ENCODE measurements at places on chromosomes 12 and 14.

- no peak for DNase-seq
Observed at GRCh38 chr12:98678236-98678945, 33.3 kb downstream of the APAF1 start.

DNA sequence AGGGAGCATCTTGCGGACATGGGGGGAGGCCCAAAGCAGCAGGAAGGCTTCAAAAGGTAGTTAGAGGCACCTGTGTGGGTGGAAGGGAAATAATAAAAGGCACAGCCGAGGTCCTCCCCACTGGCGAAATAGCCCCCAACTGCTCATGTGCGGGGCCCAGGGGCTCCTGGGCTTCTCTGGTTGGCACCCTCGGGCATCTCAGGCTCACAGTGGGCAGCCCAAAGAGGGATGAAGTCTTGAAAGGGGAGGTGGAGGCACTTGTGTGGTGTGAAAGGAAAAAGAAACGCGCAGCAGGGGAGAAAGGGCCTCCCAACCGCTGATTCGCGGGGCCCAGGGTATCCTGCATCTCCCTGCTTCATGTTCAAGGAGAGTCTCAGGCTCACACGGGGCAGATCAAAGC, 579.4 kb downstream of the ALG10 start:
- DNase-seq: no peak

- no peak for DNase-seq
Observed at GRCh38 chr12:61251076-61251475, 1009.1 kb upstream of the USP15 start.

- no peak for DNase-seq
Observed at GRCh38 chr14:74720526-74720925, 7.6 kb downstream of the FCF1 start.

GRCh38 chr12:19517583-19517982, 78.3 kb downstream of the AEBP2 start:
- no peak for DNase-seq

GRCh38 chr12:14638066-14638465, 58.3 kb downstream of the GUCY2C start:
- no peak for DNase-seq

DNA sequence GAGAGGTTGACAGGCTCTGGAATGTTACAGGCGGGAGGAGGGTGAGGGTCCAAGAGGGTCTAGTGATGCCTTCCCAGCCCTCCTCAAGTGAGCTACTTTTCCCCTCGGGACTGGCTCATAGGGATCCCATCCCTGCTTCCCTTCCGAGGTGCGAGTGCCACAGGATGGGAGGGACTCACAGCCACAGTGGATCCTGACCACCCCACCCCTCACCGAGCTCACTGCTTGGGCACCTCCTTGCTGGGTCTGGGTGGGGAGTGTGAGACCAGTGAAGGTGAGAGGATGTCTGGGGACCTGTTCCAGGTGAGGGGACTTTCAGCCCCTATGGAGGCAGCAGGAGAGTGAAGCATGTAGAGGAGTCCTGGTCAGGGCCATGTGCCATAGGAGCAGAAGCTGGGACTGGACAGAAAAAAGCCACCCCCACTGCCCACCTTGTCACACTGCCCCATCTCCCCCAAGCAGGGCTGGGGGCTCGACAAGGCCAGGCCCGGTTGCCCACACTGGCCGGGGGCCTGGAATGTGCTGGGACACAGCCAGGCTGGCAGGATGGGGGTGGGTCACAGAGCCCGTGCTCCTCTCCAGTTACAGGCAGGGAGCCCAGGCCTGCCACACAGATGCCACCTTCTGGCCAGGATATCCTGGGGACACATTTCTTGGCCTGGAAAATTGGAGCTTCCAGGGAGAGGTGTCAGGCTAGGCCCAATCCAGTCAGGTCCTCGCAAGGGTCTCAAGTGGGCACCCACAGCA, 1.7 kb upstream of the TNS2 start:
- no peak for DNase-seq

GRCh38 chr14:75221797-75222196, 45.4 kb upstream of the TMED10 start:
- DNase-seq: no peak

GRCh38 chr12:41013881-41014642, 174.1 kb upstream of the PDZRN4 start:
- no peak for DNase-seq

- DNase-seq: no peak
Observed at GRCh38 chr12:103397536-103397935, 98.2 kb downstream of the C12orf42 start.

DNA sequence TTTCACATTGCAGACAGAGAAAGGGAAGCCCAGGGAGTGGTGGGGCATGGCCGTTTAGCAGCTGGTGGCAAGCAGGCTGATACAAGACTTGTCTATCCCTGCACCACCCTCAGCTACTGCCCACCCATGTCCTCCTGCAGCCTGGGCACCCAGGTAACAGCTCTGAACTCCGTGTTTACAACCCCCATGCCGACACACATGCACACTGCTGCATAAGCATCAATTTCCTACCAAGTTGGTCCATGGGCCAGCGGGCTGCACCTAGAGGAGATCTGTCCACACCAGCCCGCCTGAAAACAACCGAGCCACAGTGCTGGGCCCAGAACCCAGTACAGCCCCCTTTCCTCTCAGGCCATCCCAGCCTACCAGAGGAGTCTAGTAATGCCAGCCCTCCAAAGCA, 75.9 kb upstream of the C14orf180 start:
- no peak for DNase-seq

DNA sequence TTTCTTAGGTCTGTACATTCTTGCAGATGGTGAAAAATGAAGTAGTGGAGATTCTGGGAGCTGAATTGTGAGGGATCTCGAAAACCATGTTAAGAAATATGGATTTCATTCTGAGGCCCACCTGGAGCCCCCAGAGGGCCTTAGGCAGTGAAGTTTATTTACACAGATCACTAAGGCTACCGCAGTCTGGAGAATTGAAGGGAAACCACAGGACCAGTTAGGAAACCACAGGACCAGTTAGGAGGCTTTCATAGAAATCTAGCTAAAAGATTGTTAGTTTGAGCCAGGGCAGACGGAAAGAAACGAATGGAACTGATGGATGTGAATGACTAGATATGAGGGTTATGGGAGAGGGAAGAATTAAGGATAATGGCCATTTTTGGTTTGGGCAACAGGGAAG, 7.2 kb downstream of the CBLN3 start:
- no peak for DNase-seq

GRCh38 chr14:56117765-56118610, at the start of gene PELI2:
TSS of gene PELI2 (plus strand) at chr14:56118411. CDS start at chr14:56118661, 250 bp downstream.
- peak; percentile 78 for DNase-seq

DNA sequence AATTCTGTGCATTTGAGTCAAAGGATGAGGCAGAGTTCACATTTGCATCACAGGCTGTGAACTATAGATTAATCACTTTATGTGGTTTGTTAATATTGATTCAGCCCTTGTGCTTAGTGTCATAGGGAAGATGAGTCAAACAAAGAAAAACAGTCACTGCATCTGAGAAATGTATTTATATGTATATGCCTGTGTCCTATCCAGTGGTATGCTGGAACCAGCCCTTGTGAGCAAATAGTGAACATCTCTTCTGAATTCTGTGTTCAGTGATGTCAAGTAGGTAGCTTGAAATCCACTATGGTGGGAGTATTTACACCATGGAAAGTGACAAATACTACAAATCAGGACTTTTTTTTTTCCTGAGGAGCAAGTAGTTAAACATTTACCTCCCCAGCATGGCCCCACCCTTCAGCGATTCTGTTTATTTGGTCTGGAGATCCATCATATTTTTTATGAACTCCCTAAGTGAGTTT, 128.5 kb downstream of the HMGA2 start:
- no peak for DNase-seq

DNA sequence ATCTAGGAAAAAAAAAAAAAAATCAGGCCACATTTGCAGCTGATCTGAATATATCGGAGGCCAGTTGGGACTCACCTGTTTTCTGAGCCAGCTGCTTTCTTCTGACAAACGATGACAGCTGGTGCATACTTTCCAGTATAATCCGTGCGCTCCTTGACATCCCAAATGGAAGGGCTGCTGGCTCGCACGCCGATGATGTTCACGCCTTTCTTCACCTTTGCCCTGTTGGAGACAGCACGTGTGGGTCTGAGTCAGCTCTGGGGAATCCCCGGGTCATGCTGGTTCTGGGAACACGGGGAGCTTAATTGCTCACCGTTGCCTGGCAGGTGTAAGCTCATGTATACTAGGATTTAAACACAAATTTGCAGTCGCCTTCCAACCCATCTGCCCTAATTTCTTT, 372.8 kb downstream of the TMEM132D start:
- no peak for DNase-seq

- no peak for DNase-seq
Observed at GRCh38 chr12:55850401-55850800, 7.7 kb upstream of the MMP19 start.

DNA sequence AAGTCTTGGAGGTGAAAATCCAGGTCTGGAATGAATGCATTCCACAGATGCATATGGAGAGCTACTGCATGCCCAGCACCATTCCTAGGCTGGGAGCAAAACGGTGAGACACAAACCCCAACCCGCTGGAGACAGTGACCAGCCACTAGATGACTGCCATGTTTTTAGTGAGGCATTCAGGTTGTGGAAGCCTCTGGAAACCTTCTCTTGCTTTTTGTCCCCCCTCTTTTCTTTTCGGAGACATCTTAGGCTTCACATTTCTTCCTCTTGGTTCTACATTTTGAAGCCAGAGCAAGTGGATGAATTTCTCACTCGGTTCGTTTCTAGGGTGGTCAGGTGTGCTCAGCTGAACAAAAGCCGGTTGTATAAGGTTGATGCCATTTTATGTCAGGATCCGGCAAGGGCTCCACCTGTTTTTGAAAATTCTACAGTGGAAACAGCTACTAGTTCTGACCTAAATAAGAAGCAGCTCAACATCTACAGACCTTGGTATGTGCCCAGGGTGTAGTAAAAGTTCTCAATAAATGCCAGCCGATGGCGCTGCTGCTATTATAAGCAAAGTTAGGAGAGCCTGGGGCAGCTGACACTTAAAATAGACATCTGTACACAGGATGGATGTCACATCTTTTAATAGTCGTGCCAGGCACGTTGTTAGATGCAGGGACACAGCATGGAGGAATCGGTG, 1.8 kb upstream of the ZNF839 start:
- DNase-seq: no peak

DNA sequence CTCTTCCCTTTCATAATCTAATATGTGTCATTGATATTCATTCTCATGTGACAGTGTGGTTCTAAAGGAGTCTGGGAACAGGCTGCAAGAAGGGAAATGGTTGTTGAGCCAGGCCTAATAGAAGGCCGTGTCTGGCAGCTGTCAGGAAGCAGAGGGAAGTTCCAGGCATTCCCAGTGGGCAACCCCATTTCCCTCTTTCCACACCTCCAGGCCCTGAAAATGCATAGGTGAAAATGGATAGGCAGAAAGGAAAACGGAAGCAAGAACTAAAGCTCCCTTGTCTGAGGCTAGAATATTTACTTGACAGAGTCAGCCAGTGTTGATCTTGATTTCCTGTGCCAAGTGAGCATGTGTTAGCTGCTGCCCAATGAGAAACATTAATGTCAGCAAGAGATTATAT, 97.7 kb downstream of the PPM1A start:
- no peak for DNase-seq

DNA sequence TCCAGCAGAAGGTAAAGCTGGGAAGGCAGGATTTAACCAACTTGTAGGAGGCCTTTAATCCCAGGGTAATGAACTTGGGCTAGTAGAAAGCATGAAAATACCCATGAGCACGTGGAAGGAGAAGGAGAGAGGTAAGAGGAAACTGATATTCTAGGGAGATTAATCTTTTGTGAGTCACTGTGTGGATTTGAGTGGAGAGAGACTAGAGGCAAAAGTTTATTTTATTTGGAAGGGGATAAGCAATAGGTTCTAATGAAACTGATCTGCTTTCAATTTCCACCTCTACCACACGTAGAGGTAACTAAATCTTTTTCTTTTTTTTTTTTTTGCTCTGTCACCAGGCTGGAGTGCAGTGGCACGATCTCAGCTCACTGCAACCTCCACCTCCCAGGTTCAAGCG, 52.1 kb downstream of the PTPN21 start:
- no peak for DNase-seq

DNA sequence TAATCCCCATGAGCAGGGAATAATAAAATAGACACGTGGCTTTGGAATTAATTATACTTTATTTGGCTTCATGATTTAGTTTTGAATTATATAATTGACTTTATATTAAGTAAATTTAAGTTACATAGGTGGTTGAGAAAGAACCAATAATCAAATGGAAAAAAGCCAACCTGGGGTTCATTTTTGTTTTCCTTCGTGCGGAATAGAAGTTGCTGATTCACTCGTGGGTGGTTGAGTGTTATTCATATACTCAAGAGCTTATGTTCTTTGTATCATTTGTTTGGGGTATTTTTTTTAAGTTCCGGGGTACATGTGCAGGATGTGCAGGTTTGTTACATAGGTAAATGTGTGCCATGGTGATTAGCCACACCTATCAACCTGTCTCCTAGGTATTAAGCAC, 58.0 kb downstream of the ZNF664 start:
- DNase-seq: no peak

DNA sequence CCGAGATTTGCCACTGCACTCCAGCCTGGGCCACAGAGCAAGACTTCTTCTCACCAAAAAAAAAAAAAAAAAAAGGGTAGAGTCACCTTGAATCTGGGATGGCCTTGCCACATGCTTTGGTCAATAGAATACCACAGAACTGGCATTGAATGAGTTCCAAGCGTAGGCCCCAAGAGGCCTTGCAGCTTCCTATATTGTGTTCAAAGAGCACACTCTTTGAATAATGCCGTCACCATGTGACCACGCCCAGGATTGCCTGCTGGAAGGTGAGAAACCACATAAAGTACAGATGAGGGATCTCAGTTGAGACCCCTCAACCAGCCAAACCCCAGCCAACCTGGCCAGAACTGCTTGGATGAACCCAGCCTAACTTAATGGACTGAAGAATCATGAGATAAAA, 239.2 kb upstream of the AMIGO2 start:
- DNase-seq: peak; percentile 43
